CD8-positive, alpha-beta memory T cell (primary cell): ENCODE measurements at places on chromosomes 16 and 17. TPM values are rescaled to one million over a fixed set of nuclear protein-coding genes. Genes with fewer than 3 reads are reported as not detected.
A peak's percentile ranks its signal among the peaks of the same experiment; 100 is the strongest.

RGS9 gene
- total RNA-seq = 1.4 TPM

DNA sequence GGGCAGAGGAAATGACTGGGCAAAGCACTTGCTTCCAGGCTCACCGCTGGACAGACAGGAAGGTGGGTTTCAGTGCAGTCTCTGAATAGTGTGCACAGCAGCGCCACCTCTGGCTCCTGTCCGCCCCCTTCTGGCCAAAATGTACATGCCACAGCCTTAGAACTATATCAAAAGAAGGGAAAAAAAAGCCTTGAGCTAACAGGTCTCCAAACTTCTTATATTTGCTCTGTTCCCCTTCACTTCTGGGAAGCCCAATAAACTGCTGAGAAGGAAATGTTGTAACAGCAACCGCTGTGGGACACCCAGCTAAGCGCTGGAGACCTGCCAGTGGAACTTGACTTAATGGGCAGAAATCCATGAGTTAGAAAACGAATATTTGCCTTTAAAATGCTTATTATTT is 17.5 kb downstream of the COG7 start:
- DNase-seq = peak; percentile 45

DNA sequence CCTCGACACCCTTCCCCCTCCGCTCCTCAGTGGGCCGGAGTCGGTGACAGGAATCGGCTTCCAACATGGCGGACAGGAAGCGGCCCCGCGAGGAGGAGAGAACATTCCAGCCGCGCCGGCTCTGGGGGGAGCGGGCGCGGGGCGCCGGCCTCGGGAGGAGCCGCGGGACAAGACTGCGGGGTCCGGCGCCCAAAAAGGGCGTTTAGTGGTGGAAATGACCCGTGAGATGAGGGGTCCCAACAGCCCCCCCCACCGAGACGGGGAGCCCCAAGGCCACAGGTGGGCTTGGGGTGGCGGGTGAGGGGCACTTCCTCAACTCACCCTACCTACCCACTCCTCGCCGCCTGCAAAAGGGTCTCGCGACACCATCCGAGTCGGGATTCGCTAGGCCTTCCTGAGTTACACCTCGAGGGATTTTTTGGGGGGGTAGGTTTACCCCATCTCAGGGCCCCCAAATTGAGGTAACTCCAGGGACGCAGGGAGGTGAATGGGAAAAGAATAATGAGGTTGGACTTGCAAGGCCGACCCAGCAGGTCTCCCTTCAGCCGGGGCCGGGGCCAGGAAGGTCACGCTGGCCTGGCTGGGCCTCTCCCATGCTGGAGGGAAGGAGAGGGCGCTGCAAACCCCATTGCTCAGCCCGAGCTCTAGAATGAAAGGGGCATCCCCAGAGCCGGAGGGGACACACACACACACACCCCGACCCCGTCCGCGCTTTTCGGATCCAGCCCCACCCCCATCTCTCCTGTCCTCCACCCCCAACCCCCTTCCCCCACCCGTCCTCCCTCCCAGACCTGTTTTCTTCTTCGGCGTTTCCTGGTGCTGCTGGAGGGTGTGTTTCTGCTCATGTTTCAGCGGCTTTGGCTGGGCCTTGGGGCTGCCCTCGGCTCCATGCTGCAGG is 707 bp downstream of the NUFIP2 start:
- peak; percentile 52 for DNase-seq

DNA sequence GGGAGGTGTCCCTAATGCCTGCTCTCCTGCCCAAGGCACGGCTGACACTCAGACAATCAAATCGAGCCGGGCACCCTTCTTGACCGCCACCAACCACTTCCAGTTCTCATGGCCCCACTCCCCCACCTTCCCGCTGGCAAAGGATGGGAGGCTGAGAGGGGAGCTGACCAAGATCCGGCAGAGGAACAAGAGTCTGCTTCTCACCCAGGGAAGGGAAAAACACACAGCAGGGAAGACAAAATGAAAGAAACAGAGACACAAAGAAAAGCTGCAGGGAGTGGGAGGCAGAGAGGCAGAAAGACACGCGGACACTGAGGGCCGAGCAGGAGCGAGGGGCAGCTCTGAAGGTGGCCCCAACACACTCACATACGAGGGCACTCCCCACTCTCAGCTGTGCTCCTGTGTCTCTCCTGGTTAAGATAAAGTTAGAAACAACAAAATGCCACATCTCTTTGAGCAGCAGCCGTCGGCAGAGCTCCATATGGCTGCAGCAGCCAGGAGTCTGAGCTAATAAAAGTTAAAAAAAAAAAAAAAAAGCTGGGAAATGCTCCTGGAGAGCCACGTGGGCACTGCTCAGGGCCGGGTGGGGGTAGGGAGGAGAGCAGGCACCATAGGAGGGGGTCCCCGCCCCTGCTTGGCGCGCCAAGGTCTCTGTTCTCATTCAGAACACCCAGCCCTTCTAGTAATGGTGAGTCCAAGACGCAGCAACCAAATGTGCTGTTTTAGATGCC is 7.4 kb downstream of the LRRC75A start:
- no peak for DNase-seq

GRCh38 chr17:17398188-17398942 is 78.4 kb upstream of the MED9 start:
- no peak for DNase-seq

DNA sequence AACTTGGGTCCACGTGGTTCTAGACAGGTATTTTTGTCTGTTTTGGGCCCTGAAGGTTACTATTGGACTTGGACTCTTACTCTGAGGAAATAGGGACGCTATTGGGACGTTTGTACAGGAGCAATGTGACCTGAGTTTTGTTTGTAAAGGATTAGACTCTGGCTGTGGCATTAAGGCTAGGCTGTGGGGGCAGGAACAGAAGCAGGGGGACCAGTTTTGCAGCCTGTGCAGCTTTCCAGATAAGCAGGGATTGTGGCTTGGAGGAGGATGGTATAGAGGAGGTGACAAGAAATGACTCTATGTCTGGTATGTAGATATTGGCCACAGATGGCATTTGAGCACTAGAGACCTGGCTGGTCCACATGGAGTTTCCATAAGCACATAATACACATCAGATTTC is 12.8 kb downstream of the NOD2 start:
- no peak for DNase-seq

- no peak for DNase-seq
Measured at GRCh38 chr16:23520500-23520899, 10.2 kb upstream of the GGA2 start.

- DNase-seq = no peak
Measured at GRCh38 chr16:30910427-30911029, 12.8 kb upstream of the FBXL19 start.
